Activated T-helper 17 cell treated with anti-CD3 and anti-CD28 coated beads, Interleukin-2, amount 50 U/mL, for 72 hours (primary cell): ENCODE measurements at places on chromosomes 13 and 19. TPM values are rescaled to one million over a fixed set of nuclear protein-coding genes. Genes with fewer than 3 reads are reported as not detected.

Gene CEACAM8
- total RNA-seq = not detected

Gene CDC42EP5
- total RNA-seq = not detected

Gene DNAAF3
- total RNA-seq = not detected

Gene UBL5
- total RNA-seq = 395 TPM

Gene PTPRH
- total RNA-seq = not detected

Gene GZMM
- total RNA-seq = 31.3 TPM

Gene CGB3
- total RNA-seq = not detected

Gene KLK2
- not detected for total RNA-seq

Gene CASP14
- not detected for total RNA-seq

Gene ZNF345
- 5.0 TPM for total RNA-seq

Gene ZNF99
- not detected for total RNA-seq

Gene NALCN
- total RNA-seq = not detected

Gene ACP7
- total RNA-seq = not detected

Gene MUC16
- total RNA-seq = 0.21 TPM

Gene OR4F17
- total RNA-seq = not detected

Gene TINCR
- 0.48 TPM for total RNA-seq
